Hematopoietic multipotent progenitor cell treated with erythropoietin and hydrocortisone succinate and interleukin-3 and kit ligand, for 15 days (in vitro differentiated cells): ENCODE measurements at places on chromosomes 5 and 9.

DNA sequence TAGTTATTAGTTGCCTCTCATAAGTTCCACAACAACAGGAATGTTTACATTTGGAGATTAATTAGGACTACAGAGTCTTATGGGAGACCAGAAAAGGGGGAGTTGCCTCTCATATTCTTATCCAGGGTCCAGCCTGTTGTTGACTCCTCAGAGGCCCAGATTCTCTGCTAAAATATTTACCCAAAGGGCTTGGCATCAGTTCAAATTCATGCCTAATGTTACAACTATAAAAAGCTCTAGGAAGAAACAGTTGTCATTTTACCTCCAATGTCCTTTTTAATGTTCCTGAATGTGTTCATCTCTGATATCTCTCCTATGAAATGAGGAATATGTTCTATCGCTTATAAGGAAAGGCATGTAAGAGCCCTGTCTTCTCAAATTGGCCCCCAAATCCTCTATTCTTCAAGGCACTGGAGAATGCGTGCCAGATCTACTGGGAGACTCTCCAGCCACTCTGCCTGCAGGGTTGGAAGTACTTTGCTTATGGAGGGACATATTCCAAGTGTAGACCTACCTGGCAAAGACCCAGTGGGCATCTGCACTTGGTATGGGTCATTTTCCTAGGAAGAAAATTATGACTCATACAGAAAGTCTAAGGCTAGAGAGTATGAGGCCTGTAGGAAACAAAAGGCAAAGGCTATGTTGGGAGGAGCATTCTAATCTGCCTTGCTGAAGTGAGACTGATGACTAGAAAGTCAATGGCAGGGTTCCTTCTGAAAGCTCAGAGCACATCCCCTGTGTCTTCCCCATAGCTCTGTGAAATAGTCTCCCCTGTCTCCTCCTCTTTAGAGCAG, 192.6 kb downstream of the ESM1 start:
- DNase-seq, result no peak

DNA sequence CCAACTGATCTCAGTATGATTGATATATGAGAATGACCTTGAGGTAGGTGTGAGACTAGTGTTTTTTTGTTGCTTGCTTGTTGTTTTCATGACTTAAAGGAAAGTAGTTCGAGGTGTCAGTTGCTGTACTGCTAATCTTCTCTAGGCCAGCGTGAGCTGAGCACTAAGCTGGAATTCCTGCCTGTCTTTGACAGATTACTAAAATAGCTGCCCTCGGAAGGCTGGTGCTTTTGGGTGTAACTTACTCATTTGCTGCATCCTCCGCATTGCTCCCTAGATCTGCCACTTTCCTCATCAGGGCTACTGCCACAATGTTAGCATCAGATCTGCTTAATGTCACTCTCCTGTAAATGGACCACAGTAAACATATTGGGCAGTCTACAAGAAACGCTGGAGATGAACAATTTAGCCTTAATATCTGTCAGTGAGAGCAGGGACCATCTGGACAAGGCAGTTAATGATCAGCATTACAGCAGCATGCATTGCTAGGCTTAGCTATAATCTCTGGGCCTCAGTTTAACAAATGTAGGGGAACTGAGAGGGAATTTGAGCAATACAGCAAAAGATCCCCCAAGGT, 106.6 kb upstream of the CDH6 start:
- no peak for DNase-seq

DNA sequence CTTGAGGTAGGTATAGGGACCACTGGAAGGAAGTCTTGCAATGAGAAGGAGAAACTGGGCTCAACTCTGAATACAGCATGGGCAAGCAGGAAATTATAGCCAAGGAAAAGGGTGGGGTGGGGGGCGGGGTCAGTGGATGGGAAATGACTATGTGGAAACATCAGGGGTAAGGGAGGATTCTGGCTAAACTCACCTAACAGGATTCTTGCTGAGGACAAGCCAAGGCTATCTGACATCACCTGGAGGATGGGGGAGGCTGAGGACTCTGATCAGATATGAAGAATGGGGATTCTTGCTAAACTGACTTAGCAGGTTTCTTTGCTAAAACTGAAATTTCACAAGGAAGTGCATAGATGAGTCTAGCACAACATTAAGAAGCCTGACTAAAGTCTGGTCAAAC, 40.8 kb downstream of the CTSL start:
- no peak for DNase-seq

- DNase-seq, result no peak
These were observed 20.3 kb upstream of the UNC5A start for GRCh38 chr5:176789873-176790615.

DNA sequence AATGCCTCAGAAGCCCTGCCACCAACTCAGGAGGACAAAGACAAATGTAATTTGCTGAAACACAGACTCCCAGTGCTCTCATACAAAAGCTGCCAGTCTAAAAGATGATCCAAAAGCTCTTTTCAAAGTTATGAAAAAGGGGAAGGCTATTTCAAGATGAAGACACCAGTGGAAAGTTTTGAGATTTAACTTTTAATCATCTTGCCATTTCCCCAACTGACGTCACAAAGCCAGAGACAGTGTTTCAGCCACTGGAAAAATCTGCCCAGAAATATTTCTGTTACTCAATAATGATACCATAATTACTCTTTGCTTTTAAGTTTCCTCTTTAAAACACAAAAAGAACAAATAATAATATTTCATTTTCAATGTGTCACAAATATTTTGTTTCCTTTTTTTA, 20.9 kb downstream of the ENG start:
- no peak for DNase-seq

DNA sequence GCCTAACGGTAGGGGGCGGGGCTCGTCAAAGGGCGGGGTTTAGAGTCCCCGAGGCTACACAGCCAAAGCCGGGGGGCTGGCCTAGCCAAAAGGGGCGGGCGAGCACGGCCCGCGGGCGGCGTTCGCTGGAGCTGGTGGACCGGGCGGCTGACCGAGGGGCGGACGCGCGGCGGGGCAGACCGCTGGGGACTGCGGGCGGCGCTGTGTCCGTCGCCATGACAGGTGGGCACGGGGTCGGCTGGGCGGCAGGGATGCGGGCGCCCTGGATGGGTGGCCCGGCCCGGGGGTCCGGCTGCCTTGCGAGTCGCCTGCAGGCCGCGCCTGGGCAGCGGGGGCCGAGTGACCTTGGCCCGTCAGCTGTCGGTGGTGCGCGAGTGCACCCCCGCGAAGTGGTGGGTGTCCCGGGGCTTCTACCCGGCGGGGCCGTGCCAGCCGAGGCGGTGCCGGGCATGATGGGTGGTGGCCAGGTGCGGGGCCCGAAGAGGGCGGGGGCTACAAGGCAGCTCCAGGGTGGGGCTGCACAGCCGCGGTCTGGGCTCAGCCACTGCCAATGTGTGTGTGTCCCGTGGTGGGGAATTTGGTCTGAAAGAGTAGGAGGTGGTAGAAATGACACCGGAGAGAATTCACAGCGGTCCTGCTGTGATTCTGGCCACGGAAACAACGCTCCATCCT, at the start of gene CARD19:
TSS of gene CARD19 (plus strand) at position 87 of the 672 bp plus-strand sequence. CDS start at position 216, 129 bp downstream.
- peak; percentile 36 for DNase-seq

GRCh38 chr9:125747765-125748445, 732 bp downstream of the PBX3 start:
- DNase-seq, result no peak

DNA sequence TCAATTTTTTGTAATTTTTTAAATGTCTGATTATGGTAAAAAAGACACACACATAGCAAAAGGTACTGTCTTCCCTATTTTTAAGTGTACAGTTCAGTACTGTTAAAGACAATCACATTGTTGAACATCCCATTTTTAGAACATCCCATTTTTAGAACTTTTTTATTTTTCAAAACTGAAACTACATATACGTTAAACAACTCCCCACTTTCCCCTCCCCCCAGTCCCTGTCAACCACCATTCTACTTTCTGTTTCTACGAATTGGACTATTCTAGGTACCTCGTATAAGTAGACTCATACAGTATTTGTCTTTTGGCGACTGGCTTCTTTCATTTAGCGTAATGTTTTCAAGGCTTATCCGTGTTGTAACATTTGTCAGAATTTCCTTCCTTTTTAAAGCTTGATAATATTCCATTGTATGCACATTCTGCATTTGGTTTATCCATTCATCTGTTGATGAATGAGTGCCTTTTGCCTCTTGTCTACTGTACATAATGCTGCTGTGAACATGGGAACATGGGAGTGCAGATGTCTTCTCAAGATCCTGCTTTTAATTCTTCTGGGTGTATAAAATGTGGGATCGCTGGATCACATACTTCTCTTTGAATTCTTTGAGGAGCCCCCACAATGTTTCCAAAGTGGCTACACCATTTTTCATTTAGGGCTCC, 154.0 kb downstream of the PIK3R1 start:
- peak; percentile 65 for DNase-seq

- no peak for DNase-seq
These were observed 239.5 kb upstream of the SLC24A2 start for GRCh38 chr9:20028192-20028848.

DNA sequence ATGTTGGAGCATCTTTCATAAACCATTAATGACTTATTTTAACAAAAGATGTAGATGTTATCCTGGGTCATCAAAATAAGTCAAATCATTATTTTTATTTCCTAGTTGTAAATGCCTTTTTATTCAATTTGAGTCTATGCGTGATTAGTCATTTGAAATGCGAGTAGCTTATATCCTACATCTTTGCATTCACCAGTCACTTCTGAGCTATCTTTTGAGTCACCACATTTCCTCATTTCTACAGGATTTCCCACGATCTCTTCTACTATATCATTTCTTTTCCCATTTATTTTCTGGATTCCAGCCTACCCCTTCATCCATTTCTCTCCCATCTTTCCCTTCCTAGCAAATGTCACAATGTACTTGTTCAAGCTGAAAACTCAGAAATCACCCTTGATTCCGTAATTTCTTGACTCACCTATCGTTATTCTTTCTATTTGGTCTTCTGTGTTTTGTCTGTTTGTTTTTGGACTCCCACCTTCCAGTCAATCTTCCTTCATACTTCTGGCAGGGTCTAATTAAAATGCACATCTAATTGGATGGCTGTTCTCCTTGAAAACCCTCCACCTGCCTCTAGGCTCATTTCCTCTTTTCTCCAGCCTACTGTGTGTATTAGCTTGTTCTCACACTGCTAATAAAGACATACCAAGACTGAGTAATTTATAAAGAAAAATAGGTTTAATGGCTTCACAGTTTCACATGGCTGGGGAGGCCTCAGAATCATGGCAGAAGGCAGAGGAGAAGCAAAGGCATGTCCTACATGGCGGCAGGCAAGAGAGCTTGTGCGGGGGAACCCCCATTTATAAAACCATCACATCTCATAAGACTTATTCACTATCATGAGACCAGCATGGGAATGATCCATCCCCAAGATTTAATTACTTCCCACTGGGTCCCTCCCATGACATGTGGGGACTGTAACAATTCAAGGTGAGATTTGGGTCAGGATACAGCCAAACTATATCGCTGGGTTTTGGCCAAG, 112.4 kb downstream of the MEF2C start:
- no peak for DNase-seq

DNA sequence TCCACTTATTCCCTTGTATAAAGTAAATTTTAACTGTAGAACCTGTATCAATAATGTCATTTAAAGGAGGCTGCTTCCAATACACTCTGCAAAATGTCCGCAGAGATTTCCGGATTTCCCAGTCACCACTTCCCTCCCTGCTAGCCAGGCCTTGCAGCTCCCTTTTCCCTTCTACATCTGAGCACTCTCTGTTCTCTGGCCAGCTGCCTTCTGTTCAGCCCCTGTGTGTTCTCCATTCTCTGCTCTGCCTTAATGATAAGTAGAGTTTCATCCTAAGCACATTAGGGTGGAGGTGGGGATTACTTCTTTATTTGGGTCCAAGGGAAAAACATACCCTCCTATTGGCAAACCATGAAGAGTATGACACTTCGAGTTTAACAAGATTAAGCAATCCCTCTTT, 719.6 kb upstream of the WWC1 start:
- no peak for DNase-seq

GRCh38 chr9:123485216-123485615, 129.2 kb downstream of the CRB2 start:
- DNase-seq, result no peak

GRCh38 chr5:107278774-107279173, 392.0 kb downstream of the EFNA5 start:
- no peak for DNase-seq

DNA sequence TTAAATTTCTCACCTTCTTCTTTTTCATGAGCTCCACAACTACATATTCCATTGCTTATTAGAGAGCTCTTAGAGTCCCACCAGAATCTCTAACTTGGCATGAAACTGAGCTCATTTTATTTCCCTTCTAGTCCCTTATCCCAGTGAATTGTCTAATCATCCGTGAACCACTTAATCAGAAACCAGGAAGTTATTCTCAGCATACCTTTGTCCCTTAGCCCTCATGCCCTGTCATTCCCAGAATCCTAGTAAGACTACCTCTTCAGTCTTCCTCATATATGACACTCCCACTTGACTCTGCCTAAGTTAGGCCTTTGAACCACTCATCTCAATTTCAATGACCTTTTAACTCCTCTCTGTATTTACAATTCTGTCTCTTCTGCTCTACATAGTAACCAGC, 93.0 kb upstream of the PAPPA start:
- no peak for DNase-seq

GRCh38 chr9:138066049-138066448, 188.5 kb downstream of the CACNA1B start:
- DNase-seq, result no peak
